ENCODE measurements at places on chromosomes 2 and 18. TPM values are rescaled to one million over a fixed set of nuclear protein-coding genes. Genes with fewer than 3 reads are reported as not detected.

The FAM237A gene
- not detected for polyA plus RNA-seq

The FAM117B gene
- 1.9 TPM for polyA plus RNA-seq

DNA sequence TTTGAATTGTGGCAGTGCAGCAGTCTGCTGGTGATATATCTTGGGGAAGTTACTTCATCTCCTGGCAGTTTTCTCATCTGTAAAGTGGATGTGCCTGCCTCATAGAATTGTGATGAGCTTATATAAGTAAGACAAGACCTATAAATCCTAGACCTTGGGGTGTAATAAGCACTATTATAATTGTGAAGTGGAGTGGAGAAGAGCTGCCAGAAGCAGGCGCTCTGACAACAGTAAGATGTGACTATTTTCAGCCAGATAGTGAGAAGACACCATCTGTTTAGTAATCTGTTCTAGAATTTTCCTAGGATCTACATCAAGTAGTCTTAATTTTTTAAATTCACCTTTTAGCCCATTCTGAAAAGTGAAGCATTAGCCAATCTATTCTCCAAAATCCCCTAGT, 85.6 kb upstream of the TSPYL6 start:
- no peak for DNase-seq
- H3K27ac ChIP-seq, result no peak overlapping the region

The WNT6 gene
- polyA plus RNA-seq, result 0.25 TPM

DNA sequence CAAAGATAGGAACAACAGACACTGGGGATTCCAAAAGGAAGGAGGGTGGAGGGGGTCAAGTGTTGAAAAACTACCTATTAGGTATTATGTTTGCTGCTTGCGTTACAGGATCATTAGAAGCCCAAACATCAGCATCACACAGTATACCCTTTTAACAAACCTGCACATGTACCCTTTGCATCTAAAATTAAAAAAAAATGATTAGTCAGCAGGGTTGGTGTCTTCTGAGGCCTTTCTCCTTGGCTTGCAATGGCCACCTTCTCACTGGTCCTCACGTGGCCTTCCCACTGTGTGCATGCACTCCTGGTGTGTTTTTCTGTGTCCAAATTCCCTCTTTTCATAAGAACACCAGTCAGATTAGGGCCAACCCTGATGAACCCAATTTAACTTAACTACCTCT, 5.6 kb upstream of the IMPA2 start:
- no peak overlapping the region for H3K4me3 ChIP-seq
- no peaks in the 10 kb centered on the region for H3K36me3 ChIP-seq
- H3K27ac ChIP-seq, result no peak overlapping the region
- no peaks in the 10 kb centered on the region for H3K27me3 ChIP-seq

The CBLN2 gene
- polyA plus RNA-seq, result 0.20 TPM

DNA sequence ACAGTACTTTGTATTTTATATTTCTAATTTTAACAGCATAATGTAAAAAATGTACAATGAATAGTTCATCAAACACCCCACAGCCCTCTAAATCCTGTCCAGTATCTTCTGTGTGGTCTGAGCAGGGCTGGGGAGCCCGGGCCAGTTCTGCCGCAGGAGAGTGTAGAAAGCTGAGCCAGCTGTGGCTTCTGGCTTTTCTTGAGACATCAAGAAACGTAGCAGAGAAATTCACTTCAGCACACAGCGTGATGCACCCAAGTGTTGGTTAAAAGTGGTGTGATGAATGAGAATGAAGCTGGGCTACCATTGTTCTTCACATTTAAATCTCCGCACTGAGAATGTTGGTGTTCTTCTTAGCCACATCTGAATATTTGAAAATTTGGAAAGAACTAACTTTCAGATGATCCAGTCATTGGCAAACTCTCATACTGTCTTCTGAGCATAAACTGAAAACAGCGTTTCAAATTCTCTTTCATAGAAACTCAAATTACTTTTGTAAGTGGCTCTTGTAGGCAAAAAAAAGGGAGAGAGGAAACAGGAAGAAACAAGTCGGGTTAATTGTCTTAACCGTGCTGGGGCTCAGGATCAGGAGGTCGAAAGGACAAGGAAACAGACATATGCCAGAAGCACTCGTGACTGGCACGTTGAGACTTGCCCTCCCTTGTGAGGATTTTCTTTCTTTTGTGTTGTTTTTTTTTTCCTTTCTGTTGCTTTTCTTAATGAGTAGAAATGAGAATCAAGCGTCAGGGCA, 23.4 kb upstream of the TMEM87B start:
- H3K36me3 ChIP-seq, result no peaks in the 10 kb centered on the region
- H3K27ac ChIP-seq, result peak overlapping the region; percentile 60
- no peaks in the 10 kb centered on the region for H3K27me3 ChIP-seq
- H3K4me3 ChIP-seq, result no peak overlapping the region
- DNase-seq, result peak; percentile 57

DNA sequence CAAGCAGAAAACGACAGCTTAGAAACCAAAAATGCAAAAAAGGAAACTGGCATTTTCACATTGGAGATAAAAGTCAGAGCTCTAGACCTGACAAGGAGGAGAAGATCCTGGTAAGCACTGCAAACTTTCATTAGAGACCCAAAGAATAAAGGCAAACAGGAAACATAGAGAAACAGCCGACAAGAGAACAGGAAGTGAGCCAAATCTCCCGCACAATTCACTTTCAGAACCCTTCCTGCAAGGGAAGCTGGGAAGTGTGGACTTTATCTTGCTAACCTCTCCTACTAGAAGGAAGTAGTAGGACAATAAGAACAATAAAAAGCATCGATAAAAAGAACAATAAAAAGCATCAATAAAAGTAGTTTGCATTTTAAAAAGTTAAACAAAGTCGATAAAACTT, 417.8 kb upstream of the SPHKAP start:
- no peak for DNase-seq
- no peak overlapping the region for H3K27ac ChIP-seq
- H3K4me1 ChIP-seq, result no peaks in the 10 kb centered on the region
- H3K27me3 ChIP-seq, result no peaks in the 10 kb centered on the region
- no peaks in the 10 kb centered on the region for H3K36me3 ChIP-seq

DNA sequence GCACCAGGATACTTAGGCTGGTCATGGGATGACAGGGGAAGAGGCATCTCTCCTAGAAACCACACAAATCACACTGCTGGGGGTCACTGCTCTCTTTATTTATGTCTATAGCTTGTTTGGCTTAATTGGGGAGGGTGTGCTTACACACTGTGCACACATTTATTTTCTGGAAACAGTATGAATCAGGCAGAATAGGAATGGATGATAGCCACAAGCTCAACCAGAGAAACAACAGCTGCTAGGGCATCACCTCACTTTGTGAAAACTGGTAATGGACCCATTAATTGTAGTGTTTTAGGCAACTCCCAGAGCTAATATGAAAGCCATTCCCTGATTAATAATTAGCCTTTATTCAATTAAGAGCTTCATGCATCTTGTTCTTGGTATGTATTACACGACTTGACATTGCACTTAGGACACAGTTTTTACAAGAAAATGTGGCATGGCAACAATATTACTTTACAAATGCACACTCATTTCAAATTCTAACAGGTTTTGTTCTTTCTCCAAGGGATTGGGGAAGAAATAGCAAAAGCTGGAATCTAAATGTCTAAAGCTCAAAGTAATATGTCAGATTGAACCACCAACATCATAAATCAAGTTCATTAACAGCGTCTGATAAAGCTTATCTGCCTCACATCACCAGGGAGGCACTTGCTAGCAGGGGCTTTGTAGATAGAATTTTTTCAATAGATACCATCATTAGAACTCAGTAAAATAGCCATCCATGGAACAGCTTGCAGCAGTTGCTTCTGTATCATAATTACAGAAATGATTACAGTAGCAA, 361.9 kb upstream of the FSHR start:
- no peaks in the 10 kb centered on the region for H3K4me1 ChIP-seq
- H3K27ac ChIP-seq, result no peak overlapping the region
- no peaks in the 10 kb centered on the region for H3K27me3 ChIP-seq
- DNase-seq, result no peak
- H3K36me3 ChIP-seq, result no peaks in the 10 kb centered on the region
- no peak overlapping the region for H3K4me3 ChIP-seq

- no peaks in the 10 kb centered on the region for H3K36me3 ChIP-seq
- H3K4me3 ChIP-seq, result no peak overlapping the region
- no peak overlapping the region for H3K27ac ChIP-seq
- DNase-seq, result no peak
Observed at GRCh38 chr2:8368463-8368862, 313.4 kb upstream of the ID2 start.

GRCh38 chr18:36352384-36352783, 54.9 kb downstream of the FHOD3 start:
- H3K4me1 ChIP-seq, result no peaks in the 10 kb centered on the region
- no peaks in the 10 kb centered on the region for H3K36me3 ChIP-seq

The SPRED2 gene
- polyA plus RNA-seq, result 21.1 TPM

GRCh38 chr2:66432801-66433694, 1.9 kb upstream of the MEIS1 start:
- peak overlapping the region; percentile 83 for H3K4me3 ChIP-seq
- peak overlapping the region; percentile 86 for H3K27ac ChIP-seq
- no peaks in the 10 kb centered on the region for H3K36me3 ChIP-seq
- peak; percentile 98 for DNase-seq

DNA sequence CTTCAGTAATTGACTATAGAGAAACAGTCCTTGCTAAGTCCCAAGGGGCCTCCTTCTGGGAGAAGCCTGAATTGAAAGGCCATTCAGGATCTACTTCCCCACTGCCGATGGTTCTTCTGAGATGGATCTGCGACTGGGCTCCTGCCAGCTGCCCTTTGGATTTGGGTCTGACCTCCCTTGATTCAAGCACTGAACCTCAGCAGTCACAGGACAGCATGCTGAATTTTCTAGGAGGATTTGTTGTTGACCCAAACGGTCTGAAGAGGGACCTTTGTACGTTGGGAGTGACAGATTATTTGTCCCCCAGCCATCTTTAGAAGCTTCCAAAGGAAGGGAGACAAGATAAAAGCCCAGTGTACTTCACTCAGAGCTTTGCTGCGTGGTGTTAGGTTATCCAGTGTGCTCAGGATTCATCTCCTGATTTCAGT, 67.1 kb downstream of the NXPH2 start:
- H3K4me1 ChIP-seq, result no peaks in the 10 kb centered on the region
- no peak overlapping the region for H3K27ac ChIP-seq
- H3K4me3 ChIP-seq, result no peak overlapping the region

The PCARE gene
- polyA plus RNA-seq, result 0.06 TPM

The PMAIP1 gene
- 2.3 TPM for polyA plus RNA-seq

The PSMA8 gene
- 0.31 TPM for polyA plus RNA-seq

- H3K4me1 ChIP-seq, result peaks cover 8% of the 10 kb centered on the region
Observed at GRCh38 chr2:189338115-189338514, 103.2 kb upstream of the WDR75 start.

The MAPK4 gene
- polyA plus RNA-seq, result 1.4 TPM

DNA sequence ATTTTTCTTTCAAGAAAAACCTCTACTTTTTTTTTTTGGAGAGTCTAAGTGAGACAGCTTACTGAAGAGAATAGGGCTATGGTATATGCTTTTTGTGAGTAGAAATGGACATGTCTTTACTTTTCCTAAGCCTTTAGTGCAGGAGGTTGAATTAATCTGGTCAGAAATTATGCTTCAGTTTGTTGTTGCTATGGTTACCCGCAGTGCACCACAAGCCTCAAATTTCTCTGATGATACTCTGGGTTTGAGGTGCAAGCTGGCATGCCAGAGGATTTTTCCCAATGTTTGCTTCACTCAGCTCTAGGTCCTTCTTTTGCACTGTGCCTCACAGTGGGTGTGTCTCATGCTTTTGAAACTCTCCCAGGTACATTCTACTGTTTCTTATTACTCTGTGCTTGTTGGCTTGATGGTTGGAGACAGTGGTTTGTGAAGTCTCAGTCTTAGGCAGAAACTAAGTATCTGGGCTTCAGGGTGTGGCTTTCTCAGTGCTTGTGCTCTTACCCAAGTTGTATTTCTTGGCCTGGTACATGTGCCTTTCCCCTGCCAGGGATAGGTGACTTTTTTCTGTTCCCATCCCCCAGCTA, 278.3 kb downstream of the RBM43 start:
- H3K27ac ChIP-seq, result no peak overlapping the region
- no peaks in the 10 kb centered on the region for H3K4me1 ChIP-seq
- no peaks in the 10 kb centered on the region for H3K36me3 ChIP-seq
- no peak for DNase-seq

DNA sequence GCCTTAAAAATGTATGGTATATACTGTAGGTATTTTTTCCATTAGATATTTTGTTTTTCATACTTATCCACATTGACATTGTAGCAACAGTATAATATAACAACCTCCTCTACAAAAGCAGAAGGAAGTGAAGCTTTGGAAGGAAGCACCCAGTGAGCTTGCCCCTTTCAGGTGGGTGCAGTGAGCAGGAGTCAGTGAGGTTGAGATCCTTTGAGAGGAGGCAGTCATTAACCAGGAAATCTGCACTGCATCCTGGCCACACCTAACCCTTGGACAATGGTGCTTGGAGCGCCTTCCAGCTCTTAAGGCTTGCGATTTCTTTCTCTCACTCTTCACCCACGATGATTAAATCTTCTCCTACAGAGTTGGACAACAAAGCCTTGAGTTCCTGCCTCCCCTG, 13.9 kb downstream of the IL37 start:
- H3K36me3 ChIP-seq, result no peaks in the 10 kb centered on the region
- peak; percentile 42 for DNase-seq
- peak overlapping the region; percentile 18 for H3K27ac ChIP-seq
- no peak overlapping the region for H3K4me3 ChIP-seq

GRCh38 chr2:42129487-42129852, 39.7 kb upstream of the EML4 start:
- H3K4me3 ChIP-seq, result no peak overlapping the region
- no peak for DNase-seq
- no peaks in the 10 kb centered on the region for H3K36me3 ChIP-seq
- H3K4me1 ChIP-seq, result peaks cover 48% of the 10 kb centered on the region
- H3K27me3 ChIP-seq, result no peaks in the 10 kb centered on the region

The UGT1A9 gene
- not detected for polyA plus RNA-seq

DNA sequence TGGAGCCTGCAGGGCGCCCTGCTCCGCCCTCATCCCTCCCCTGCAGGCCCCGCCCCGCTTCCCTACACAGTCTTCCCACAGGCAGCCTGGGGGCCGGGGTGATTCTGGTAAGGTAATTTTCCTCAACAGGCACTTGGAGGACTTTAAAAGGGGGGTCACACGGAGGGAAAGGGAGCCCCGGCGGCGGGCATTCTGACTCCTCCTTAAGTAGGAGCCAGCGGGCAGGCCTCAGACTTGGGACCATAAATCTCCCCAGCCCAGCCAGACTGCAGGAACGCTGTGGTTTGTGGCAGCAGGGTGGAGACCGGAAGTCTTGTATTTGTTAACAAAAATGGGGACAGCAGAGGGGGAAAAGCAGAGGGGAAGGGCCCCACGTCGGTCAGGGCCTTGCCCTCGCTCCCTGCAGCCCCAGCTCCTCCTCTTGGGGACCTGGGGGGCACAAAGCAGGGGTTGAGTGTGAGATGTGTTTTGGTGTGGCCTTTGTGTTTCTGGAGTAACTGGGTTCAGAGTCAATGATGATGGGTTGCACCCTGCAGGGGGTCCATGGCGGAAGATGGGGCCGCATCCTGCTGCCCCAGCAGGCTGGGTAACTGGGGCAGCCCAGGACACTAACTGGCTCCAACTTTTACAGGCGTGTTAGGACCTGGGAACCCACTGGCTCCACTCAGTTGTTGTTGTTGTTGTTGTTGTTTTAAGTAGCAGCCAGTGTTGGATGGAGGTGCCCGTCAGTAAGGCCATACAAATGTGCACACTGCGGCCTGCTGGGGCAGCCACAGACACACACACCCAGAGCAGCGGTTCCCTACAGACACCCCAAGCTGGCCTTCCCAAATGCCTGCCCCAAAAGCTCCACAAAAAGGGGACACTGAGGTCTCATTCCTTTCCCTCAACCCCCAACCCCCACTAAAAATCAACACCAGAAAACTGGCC, 27.7 kb downstream of the SMAD7 start:
- H3K4me3 ChIP-seq, result peak overlapping the region; percentile 34
- peaks cover 27% of the 10 kb centered on the region for H3K36me3 ChIP-seq
- H3K4me1 ChIP-seq, result peaks cover 58% of the 10 kb centered on the region
- no peaks in the 10 kb centered on the region for H3K27me3 ChIP-seq
- peak; percentile 58 for DNase-seq

The ANKRD30BL gene
- not detected for polyA plus RNA-seq

Data from stomach (tissue), 19 donors.